ENCODE measurements at places on chromosomes 13 and 19.

GRCh38 chr19:33075519-33075918 is 5.5 kb upstream of the GPATCH1 start:
- DNase-seq: no peak

- DNase-seq: peak; percentile 13
These were observed 83.5 kb upstream of the ARGLU1 start for GRCh38 chr13:106651442-106651841.

DNA sequence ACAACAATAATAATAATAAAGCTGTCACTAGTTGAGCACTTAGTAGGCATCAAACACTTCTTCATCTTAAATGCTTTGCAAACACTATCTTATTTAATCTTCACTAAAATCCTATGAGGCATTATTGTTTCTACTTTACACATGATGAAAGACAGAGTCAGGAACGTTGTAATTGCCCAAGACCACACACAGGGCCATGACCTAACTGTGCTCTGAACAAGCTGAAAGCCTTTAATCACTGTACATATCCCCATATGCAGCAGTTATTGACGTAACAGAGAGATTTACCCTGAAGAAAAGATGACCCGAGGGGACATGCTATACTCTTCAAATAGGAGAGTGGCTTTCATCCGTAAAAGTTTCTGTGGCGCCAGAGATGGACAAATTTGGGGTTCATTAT is 53.0 kb downstream of the SACS start:
- DNase-seq: peak; percentile 58

DNA sequence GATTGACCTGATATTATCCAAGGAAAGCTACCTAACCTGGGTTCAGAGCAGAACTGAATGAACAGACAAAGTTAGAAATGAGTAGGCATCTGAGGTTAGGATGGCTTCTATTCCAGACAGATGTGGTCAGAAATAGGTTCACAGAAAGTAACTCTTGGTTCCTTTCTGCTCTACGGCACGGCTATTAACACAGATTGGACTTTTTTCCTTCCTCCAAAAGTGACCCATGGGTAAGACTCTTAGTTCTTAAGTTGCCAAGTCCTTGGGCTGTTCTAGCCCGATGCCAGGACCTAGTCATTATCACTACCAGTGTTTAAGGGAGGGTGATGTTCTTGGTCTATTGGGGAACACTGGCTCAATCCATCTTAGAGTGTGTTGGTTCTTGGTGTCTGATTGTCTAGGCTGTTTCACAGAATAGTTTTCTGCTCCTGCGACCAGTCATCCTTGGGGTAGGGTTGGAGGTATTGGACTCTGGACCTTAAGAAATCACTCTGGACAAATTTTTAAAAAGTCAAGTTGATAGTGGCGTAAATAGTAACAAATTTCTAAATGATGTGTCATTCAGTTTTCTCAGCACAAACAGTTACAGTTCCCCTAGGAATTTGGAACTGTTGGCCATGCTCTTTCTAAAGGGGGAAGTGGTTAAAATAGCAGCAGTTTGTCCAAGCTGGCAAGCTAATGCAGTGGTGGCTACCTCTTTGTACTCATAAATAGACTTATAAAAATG is 60.1 kb upstream of the MYCBP2 start:
- peak; percentile 58 for DNase-seq

DNA sequence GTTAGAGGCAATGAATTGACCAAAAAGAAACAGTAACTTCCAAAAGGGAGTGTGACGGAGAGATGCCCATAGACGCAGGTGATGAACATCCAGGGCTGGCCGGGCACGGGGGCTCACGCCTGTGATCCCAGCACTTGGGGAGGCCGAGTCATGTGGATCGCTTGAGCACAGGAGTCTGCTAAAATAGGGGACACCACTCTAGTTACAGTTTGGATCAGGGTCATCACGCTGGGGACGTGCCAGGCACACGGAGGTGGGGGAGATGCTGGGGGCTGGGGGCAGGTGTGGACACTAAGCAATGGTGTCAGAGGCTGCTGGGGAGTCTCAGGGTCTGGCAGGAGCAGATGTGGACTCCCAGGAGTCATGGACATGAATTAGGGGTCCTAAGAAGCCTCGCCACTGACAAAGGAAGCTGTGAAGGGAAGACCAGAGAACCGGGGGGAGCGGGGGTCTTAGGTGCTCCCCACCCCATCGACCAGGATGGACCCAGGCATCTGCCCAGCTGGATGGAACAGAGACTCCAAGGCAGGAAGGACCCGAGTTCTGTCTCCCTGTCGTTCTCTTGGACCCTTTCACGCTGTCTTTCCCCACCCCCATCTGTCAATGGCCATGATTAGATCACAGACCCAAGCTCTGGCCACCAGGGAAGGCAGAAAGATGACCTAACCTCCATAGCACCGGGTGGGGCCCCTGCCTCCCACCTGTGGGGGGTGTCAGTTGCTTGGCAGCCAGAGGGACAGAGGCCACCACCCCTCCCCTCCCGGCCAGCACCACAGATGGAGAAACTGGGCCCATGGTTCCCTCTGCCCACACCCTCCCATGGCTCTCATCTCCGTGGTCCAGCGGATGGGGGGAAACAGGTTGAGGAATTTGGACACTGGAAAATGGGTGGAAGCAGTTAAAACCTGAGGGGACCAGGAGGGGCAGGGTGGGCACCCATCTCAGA is 19.6 kb downstream of the CCDC8 start:
- DNase-seq: no peak

DNA sequence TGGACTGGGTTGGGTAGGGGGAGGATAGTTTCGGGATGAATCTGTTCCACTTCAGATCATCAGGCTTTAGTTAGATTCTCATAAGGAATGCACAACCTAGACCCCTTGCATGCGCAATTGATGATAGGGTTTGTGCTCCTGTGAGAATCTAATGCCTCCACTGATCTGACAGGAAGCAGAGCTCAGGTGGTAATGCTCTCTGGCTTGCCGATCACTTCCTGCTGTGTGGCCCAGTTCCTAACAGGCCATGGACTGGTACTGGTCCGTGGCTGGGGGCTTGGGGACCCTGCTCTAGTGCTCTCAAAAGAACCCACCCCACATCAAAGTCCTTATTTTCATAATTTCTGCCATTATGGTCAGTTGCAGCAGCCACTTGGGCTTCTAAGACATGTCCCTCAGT is 30.1 kb downstream of the DNAJC3 start:
- no peak for DNase-seq

- no peak for DNase-seq
These were observed 8.9 kb downstream of the COG3 start for GRCh38 chr13:45473627-45474026.

DNA sequence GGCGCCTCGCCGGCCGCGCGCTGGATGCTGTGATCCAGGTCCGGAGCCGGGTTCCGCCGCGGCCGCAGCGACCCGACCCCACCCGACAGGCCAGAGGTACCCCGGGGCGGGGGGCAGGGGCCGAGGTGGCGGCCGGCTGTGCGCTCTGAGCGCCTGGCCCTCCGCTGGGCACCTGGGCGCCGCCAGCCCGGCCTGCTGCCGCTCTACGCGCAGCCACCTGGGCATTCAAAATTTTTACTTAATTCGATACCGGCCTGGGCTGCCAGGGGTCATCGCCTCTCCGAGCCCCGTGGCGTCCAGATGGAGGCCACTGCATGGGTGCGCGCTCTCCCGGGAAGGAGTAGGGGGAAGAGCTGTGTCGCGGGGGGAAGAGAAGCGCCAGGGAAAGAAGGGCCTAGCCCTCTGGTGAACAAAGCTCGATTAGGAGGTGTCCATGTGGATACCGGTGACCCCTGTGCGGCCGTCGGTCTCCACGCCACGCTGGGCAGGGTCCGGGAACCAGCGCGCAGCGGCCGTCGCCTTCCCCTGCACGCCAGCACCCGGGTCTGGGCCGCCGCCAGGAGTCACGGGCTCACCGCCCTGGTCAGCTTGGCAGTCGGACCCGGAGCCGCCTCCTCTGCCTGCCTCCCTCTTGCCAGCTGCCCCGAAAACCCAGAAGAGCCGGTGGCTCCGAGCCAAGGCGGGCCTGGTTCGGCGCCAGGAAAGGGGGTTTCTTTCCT is 666 bp downstream of the BIVM start:
- DNase-seq: peak; percentile 19

GRCh38 chr13:76872675-76873074 is 13.5 kb downstream of the KCTD12 start:
- DNase-seq: no peak

- peak; percentile 17 for DNase-seq
These were observed 11.8 kb upstream of the FBN3 start for GRCh38 chr19:8161135-8161646.

- peak; percentile 83 for DNase-seq
These were observed 8.9 kb upstream of the ZNF507 start for GRCh38 chr19:32336259-32337083.

DNA sequence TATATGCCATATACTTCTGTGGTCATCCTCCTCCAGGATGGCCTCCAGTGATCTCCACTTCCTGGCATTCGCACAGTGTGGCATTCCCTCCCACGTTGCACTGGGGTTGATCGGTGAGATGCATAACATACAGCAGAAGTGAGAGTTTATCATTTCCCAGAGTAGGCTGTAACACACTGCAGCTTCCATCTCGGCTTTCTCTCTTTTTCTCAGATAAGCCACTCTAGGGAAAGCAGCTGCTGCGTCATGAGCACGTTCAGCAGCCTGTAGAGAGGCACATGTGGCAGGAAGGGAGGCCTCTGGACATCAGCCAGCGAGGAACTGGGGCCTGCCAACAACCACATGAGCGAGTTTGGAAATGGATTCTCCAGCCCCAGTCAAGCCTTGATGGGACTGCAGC is 807.1 kb downstream of the DIAPH3 start:
- DNase-seq: peak; percentile 98

DNA sequence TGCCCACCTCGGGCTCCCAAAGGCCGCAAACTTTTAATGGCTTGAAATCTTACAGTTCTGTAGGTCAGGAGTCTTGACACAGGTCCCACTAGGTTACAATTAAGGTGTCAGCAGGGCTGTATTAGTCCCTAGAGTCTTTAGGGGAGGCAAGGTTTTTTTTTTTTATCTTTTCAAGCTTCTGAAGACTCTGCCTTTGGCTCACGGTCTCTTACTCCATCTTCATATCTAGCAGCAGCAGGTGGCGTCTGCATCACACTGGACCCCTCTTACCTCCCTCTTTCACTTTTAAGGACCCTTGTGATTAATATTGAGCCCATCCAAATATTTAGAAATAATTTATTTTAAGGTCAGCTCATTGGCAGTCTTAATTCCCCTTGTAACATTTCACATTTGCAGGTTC is 11.6 kb downstream of the MIR17HG start:
- DNase-seq: no peak

GRCh38 chr13:81582381-81582780 is 1241.5 kb upstream of the SPRY2 start:
- no peak for DNase-seq

GRCh38 chr19:6092329-6093286 is 17.7 kb downstream of the RFX2 start:
- DNase-seq: peak; percentile 77

- no peak for DNase-seq
These were observed 41.7 kb downstream of the ZNF85 start for GRCh38 chr19:20964798-20965197.

- peak; percentile 72 for DNase-seq
These were observed 20.2 kb upstream of the CD70 start for GRCh38 chr19:6610934-6611852.

- DNase-seq: peak; percentile 48
These were observed 730.8 kb downstream of the EFNB2 start for GRCh38 chr13:105804561-105805190.

DNA sequence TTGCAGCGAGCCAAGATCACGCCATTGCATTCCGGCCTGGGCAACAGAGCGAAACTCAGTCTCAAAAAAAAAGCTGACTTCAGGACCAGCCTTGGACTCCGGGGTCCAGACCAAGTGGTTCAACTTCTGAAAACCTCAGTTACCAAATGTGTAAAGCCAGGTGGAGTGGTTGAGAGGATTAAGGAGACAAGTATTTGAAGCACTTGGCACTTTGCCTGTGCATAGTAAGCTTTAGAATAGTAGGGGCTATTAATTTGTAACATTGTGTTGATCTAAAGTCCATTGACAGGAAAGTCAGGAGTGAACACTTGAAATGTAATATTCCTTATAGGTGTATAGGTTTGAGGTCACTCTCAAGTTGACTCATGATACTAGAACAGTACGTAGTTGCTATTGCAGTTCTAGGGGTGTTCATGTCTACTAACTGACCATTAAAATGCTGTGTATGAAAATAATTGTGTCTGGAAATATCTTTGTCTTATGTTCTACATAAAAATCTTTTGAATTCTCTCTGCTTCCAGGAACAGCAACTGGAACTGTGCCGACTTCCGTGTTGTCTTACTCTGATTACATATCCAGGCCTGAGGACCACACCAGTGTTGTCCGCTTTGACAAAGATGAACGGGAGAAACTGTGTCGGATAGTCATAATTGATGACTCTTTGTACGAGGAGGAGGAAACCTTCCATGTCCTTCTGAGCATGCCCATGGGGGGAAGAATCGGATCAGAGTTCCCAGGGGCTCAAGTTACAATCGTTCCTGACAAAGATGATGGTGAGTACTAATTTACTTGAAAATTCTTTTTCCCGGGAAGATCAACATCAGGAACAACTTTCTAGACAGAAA is 97.4 kb downstream of the FREM2 start:
- DNase-seq: no peak

- peak; percentile 28 for DNase-seq
These were observed 630 bp downstream of the RAP2A start for GRCh38 chr13:97434397-97435201.

DNA sequence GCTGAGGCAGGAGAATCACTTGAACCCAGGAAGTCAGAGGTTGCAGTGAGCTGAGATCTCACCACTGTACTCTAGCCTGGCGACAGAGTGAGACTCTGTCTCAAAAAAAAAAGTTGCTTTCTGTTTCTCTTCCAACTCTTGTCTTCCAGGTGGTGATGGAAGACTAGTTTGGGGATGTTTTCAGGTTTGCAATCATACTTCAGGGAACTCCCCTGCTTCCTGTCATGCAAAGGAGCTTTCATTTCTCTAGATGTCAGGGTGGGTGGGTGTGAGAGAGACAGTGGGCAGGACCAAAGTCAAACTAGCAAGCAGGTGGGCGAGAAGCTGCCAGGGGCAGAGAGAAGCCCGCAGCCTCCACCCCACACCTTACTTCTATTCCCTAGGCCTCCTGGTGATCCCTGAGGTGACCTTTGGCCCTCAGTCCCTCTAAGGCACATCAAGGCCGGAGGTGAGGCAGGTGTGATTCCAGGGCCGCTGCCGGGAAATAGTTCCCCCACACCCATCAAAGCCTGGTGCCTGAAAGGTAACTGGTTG is 25.7 kb downstream of the CCNE1 start:
- no peak for DNase-seq

DNA sequence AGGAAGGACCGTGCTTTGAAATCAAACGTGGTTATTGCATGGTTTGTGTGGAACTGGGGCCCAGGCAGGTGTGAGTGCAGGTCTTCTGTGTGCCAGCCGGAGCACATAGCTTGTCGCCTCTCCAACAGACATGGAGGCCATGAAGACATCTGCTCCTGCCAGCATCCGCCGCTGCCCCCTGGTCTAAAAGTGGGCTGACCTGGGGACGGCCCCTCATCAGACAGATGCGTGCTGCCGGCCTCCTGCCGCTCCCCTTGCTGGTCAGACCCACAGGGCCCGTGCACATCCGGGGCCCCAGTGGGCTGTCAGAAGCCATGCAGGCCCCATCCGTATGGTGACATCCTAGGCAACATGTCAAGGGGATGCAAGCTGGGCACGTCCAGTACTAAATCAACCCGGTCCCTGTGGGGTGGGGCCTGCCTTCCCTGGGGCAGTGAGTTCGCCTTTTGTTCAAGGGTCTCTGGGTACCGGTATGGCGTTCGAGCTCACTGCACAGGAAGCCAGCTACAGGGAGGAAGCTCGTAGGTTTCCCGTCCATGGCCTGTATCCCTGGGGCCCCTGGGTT is 88.0 kb upstream of the MCF2L start:
- no peak for DNase-seq

Data from fibroblast of pulmonary artery (primary cell).